ENCODE measurements at places on chromosomes 7 and 10.

- no peak for DNase-seq
These were observed 37.4 kb upstream of the BET1 start for GRCh38 chr7:94041529-94041928.

- no peak for DNase-seq
These were observed 63.4 kb downstream of the CSGALNACT2 start for GRCh38 chr10:43201545-43202131.

- DNase-seq, result no peak
These were observed 59.2 kb downstream of the AKR1E2 start for GRCh38 chr10:4885162-4885561.

DNA sequence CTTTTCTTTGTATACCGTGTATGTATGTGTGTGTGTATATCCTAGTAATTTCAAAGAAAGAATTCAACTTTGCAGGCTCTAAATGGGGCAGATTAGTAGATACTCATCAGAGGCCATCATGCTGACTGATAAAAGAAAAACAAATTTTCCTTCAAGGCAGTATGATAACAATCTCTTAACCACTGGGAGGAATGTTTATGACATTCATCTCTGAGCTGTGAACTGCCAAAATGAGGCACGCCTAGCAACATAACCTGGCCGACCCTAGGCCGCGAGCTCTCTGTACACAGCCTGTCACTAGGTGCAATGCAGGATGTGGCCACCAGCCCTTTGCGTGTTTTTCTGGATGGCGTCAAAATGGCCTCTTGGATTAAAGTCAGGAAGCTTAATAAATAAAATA is 343.7 kb upstream of the GALNT17 start:
- no peak for DNase-seq

All from HEK293T (cell line).